Anterior cingulate cortex (tissue), 58 donors: ENCODE measurements at places on chromosomes 12 and 14.
A peak's percentile ranks its signal among the peaks of the same experiment; 100 is the strongest.

- DNase-seq: no peak
These were observed 472 bp downstream of the MBD6 start for GRCh38 chr12:57522887-57523705.

DNA sequence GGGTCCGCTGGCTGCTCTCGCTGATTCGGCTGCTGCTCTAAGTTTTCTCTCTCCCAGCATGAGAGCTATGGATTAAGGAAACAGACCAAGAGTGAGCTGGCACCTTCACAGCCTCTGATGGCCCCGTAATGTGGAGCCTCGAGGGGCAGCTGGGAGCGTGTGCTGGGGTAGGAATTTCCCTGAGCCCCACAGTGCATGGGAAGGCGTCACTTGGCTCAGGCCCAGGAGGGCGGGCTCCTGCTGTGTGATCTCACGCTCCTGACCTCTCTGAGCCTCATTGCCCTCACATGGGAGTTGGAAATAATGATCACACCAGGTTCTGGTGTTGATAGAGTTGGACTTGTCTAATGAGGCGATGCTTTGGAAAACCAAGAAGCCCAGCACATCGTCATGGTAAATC is 238.6 kb upstream of the CRY1 start:
- no peak for DNase-seq

DNA sequence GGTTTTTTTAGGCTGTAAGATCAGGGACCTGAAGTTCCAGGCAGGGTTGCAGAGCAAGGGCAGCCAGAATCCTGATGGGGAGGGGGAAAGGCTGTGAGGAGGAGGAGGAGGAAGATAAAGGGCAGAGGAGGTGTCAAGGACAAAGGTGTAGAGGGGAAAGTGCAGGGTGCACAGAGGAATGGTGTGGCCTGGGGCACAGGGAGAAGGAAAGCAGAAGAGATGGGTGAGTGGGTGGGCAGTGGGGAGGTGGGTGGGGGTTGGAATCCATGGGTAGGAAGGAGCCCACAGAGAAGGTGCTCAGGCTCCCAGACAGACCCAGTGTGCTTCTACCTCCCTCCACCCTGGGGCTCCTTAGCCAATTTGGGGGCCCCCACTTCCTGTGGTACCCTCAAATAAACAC is 11.2 kb downstream of the TRPV4 start:
- DNase-seq: no peak

GRCh38 chr12:107684990-107685359 is 624 bp upstream of the PWP1 start:
- DNase-seq: no peak

DNA sequence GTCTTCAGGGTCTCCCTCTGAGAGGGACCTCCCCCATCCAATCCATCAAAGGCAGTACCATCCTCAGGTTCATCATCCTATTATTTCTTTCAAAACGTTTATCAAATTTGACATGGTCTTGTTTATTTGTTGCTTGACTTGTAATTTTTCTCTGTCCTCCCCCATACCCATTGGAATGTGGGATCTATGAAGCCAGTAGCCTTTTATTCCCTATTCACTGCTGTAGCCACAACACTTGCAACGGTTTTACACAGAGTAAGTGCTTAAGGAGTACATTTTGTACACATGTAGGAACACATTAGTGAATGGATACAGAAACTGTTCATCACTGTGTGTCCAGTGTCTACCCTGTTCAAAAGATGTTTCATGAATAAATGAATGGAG is 41.5 kb downstream of the IGF1 start:
- no peak for DNase-seq

- DNase-seq: no peak
These were observed 40.0 kb downstream of the MYBPC1 start for GRCh38 chr12:101634724-101635123.

- DNase-seq: peak; percentile 89
These were observed at the start of the genes LYSET and MOAP1 for GRCh38 chr14:93184391-93185348. TSS of gene LYSET (plus strand) at chr14:93185317. CDS start at chr14:93185406, 89 bp downstream. TSS of gene MOAP1 (minus strand) at chr14:93184897. CDS start at chr14:93184242, 655 bp downstream.

DNA sequence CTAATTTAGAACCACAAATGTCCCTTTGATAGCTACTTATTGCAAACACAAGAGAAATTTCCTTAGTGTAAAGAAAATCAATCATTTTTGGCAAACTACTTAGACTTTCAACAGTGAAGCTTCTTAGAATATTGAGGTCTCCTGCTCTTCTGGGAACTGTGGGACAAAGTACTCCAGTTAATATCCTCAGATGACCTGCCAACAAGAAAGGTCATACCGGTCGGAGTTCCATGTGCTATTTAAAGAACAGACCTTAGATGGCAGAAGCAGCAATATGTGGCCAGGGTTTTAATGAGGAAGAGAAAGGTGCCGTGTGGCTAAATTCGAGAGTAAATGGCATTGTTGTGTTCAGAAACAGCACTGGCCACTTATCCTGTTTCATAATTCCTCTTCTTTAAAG is 114.7 kb upstream of the AMIGO2 start:
- no peak for DNase-seq

DNA sequence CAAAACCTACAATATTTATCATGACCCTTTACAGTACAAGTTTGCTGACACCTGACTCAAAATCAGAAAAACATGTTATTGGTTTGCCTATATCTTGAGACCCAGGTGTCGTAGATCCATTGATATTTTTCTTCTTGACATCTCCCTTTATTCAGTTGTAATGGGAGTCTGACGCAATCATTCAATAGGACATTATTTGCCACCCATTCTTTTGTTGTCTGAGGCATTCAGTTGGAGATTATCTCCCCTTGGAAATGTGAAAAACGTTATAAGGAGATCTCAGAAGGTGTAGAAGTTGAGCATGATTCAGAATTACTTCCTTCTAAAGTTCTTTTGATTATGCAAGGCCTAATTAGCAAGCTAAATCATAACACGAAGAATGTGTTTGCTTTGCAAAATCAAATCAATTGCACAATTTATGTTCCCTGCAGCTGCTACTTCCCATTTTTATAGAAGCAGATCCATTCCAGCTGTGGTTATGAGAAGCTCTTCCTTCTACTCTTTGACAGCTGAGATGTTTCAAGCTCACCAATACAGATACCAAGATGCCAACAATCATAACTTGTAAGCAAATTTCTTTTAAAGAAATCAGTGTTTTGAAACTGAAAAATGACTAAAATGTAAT is 228.2 kb upstream of the SYT1 start:
- no peak for DNase-seq

GRCh38 chr12:109302358-109302757 is 6.7 kb downstream of the FOXN4 start:
- no peak for DNase-seq

DNA sequence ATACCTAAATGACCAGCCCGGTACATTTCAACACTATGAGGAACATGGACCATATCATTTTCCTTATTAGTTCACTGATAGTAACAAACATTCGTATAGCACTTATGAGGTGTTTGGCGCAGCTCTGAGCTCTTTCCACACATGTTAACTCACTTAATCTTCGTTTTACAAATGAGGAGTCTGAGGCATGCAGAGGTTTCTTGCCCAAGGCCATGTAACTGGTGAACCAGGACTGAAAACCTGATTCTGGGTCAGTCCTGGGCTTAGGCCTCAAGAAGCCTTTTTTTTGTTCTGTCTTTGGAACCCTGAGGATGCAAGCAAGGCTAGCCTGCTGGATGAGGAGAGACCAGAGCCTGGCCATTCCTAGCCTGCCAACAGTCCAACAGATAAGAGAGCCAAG is 55.0 kb downstream of the C14orf132 start:
- DNase-seq: no peak

GRCh38 chr12:119444462-119445044 is 110.0 kb downstream of the CCDC60 start:
- no peak for DNase-seq

GRCh38 chr14:76236172-76237130 is 84.7 kb downstream of the GPATCH2L start:
- no peak for DNase-seq

GRCh38 chr14:65131301-65131701 is 29.0 kb upstream of the MAX start:
- no peak for DNase-seq

DNA sequence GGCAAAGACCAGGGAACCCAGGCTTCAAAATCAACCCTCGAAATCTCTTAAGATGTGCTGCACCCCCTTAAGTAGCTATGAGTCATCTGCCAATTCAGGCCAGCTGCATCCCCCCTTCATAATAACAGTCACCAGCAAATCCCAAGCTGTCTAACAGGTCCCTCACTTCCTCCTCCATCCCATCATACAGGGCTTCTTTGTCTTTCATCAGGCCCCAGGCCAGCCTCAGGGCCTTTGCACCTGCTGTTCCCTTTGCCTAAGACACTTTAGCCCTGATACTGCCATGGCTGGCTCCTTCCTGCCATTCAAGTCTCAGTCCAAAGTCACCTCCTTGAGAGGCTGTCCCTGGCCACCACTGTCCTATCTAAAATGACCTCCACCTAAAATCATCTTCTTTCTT is 4.0 kb downstream of the RASAL1 start:
- no peak for DNase-seq

GRCh38 chr12:91662021-91662420 is 479.4 kb upstream of the DCN start:
- no peak for DNase-seq
